HAP-1 (cell line): ENCODE measurements at places on chromosomes 7 and 10.

DNA sequence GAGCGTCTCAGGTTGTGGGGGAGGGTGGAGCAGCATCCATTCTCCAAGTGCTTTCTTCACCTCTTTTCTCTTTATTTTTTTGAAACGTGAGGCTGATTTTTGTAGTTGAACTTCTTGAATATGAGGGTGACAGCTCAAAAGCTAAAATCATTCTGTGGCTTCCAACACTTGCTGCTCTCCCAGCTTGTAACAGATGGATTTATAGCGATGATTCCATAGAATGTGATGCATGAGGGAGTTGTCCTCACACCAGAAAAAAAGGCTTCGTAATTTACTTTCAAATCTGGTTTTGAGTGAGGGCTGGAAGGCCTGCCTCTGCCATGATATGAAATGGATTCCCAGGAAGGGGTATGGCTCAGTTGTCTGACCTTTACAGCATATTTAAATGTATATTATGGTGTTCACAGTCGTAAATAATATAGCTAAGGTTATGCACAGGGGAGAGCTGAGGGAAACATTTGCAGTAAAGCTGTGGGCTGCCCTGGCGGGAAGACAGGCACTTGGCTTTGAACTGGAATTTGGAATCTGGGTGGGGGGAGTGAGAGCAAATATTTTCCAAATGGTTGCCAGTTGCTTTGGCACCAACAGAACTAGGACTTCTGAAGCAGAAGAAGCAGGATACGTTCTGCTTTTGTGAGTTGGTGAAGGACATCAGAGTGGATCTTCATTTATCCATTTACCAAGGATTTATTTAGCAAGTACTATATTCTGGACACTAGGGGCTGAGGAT is 166.7 kb downstream of the SORCS3 start:
- DNase-seq, result no peak

- no peak for DNase-seq
Measured at GRCh38 chr7:102990642-102991041, 77.8 kb downstream of the LRRC17 start.

- no peak for DNase-seq
Measured at GRCh38 chr10:4786043-4786839, 39.8 kb upstream of the AKR1E2 start.

- no peak for DNase-seq
Measured at GRCh38 chr7:116161728-116162127, 48.6 kb upstream of the TES start.

DNA sequence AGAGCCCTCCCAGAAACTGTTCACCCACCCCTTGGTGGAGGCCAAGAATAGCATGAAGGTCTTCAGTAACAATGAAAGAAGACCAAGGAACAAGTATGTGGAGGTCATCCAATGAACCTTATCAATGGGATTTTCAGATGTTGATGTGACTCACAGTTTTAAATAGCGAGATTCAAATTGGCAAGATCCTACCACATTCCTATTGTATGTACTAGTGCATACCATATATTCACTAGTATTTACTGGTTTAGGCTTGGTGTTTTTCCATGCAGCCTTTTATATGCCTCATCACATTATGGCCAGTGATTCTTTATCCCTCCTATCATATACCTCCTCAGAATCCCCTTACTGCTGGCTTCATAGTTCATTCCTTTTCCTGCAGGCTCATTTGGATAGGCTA is 54.4 kb downstream of the ITGB8 start:
- DNase-seq, result no peak

- DNase-seq, result peak; percentile 63
Measured at GRCh38 chr7:122380992-122381391, 76.4 kb upstream of the FEZF1 start.

- DNase-seq, result no peak
Measured at GRCh38 chr7:25424855-25425254, 196.6 kb upstream of the NPVF start.

DNA sequence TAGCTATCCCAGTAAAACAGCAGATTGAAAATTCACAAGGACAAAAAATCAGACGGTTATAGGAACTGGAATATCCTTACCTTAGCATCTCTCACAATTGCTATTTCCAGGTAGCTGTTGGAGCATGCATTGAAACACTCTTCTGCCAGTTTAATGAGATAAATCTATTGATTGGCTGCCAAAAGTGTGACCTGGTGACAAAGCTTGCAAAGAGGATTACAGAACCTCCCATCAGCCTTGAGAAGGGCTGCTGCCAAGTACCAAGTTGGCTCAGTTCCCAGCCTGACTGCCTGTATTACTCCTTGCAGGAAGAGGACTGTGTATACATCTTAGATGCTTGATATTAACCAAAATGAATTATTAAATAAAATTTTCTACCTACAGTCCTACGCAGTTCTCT is 5.1 kb downstream of the PRLHR start:
- DNase-seq, result peak; percentile 49

DNA sequence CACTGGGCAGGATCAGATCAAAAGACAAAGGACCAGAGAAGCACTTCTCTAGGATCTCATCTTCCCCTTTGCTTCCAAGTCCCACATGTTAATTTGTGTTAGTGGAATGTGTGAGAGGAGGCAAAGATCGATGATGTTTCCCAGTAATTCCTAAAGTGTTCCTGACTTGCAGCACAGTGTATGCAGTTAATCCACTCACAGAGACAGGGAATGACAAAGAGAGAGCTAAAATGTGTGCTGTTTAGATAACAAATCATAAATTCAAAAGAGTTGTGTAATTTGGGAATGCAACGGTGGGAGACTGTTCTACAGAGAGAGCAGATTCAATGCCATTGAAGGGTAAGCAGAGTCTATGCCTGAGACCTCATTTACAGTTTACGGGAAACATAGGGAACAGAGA is 132.0 kb upstream of the SVIL start:
- DNase-seq, result no peak

- no peak for DNase-seq
Measured at GRCh38 chr10:131047501-131047900, 264.0 kb downstream of the TCERG1L start.

- no peak for DNase-seq
Measured at GRCh38 chr10:7913126-7913872, 95.0 kb downstream of the TAF3 start.

DNA sequence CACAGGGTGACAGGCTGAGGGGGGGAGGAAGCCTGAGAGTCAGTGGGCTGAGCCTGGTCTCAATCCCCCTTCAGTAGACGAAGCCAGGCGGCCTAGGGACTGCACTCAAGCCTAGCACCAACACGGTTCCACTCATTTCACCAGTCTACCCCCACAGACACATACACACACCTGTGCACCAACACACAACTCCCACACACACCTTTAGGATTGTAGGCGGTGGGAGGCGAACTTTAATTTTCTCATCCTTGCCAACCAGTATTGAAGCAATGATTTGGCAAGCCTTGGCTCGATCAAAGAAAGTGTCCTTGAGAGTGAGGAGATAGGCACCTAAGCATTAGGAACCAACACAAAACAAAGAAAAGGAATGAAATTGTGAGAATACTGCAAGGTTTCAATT is 19.7 kb downstream of the POLR3A start:
- DNase-seq, result no peak

DNA sequence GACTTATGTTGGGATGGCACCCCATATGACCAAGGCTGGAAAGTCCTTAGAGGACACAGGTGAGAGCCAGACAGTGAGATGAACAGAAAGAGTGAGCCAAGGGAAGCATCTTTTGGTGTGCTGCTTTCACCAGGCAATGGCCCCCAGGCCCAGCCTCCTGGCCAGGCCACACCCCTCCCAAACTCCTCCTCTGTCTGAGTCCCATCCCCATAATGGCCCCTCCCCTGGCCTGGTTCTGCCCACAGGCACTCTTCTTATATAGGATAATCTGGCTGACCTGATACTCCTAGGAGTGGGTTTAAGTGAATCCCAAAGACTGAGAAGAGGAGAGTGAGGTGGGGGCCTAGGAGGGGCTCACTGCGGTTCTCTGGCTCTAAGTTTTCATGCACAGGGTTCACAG is 252.5 kb downstream of the RPS24 start:
- peak; percentile 41 for DNase-seq

GRCh38 chr7:81648716-81649115 is 121.1 kb downstream of the HGF start:
- DNase-seq, result no peak

GRCh38 chr10:60425392-60426110 is 35.9 kb upstream of the ANK3 start:
- DNase-seq, result peak; percentile 72

- no peak for DNase-seq
Measured at GRCh38 chr10:17851611-17852010, 42.5 kb downstream of the MRC1 start.

GRCh38 chr10:75398200-75398691 is 3.3 kb downstream of the ZNF503 start:
- DNase-seq, result no peak

DNA sequence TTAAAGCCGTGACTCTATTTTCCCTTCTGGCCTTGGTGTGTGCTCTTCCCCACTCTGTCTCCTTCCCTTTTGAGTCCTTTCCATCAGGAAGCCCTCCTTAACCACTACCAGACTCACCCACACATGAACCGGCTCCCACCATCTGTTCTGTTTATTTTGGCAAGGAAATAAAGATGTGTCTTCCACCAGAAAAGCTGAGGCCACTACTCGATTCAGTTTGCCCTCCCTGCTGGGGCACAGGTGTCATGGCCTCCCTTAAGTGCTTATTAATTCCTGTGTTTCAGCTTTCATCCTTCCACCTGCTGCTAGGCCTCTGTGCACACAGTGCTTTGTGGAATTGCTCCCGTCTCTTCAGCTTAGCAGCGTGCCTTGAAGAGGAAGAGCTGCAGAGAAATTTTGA is 16.7 kb downstream of the POR start:
- DNase-seq, result no peak

DNA sequence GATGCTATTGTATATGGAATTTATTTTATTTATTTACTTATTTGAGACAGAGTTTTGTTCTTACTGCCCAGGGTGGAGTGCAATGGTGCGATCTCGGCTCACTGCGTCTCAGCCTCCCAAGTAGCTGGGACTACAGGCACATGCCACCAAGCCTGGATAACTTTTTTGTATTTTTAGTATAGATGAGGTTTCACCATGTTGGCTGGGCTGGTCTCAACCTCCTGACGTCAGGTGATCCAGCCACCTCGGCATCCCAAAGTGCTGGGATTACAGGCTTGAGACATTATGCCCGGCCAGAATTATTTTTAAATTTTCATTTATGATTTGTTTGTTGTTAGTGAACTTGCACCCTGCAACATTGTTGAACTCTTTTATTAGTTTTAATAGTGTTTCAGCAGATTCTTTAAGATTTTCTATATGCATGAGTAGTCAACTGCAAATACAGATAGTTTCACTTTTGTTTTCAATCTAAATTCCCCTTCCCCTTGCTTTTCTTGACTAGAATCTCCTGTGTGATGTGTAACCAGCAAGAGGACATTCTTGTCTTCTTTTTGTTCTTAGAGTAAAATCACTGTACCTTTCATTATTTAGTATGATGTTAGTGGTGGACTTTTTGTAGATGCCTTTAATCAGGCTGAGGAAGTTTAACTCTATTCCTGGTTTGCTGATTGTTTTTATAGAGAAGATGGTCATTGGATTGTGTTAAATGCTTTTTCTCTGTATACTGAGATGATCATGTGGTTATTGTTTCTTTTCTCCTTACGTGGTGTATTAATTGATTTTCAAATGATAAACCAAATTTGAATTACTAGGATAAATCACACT is 27.8 kb downstream of the ZNF33A start:
- DNase-seq, result no peak

DNA sequence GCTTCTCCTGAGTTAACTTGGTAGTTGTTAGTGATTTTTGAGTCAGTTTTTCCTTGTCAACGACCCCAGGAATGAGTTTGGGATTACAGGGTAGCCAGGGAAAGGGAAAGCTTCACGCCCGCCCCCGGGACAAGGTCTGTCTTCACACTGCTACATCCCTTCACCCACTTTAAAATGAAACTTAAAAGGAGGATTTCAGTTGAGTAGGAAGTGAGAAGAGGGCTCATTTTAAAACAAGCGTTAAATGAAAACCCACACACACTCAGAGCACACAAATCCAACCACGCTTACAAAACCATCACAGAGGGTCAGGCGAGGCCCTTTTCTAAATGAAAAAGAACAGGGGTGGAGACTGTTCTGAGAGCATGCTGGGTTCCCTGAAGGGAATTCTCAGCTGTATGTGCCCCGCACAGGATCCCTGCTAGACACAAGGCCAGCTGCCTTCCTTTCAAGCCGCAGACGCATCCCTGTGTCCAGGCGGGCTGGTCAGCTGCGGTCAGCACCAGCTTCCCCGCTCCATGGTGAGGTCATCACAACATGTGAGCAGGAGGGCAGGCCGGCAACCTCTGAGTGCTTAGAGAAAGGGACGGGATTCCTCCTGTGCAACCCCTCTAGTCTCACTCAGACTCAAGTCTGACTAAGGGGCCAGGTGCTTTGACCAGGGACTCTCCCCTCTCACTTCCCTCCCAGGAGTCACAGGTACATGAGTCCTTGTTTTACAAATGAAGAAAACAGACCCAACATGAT is 111.8 kb downstream of the EGFR start:
- no peak for DNase-seq

DNA sequence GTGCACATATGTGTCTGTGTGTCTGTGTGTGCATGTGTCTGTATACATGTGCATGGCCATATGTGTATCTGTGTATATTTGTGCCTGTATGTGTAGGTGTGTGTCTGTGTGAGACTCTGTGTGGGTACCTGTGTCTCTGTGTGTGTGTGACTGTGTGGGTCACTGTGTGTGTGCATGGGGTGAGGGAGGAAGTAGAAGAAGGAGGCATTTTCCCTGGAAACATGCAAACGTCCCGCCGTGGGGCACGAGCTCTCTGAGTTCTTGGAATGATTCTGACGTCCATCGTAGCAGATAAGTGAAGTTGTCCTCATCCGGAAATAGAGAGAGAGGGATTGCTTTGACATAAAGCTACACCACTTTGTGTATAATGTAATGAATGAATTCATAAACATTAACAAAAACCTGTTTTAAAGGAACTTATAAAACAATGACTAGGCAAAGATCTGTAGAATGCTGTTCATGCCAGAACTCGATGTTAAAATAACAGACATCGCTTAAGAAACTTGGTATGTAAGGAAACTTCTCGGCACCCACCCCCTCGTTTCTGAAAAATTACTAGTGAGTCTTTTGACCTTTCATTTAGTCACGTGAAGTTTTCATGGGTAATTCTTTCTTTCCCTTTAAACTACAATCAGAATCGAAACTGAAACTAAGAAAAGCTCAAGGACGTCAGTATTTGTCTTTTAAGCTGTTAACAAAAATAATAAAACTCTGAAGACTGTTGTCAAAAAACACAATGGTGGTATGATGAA is 43.6 kb upstream of the KLF6 start:
- DNase-seq, result no peak

- peak; percentile 68 for DNase-seq
Measured at GRCh38 chr10:121927318-121927840, 452 bp downstream of the ATE1 start.

- no peak for DNase-seq
Measured at GRCh38 chr7:97305589-97305988, 188.1 kb downstream of the SDHAF3 start.

GRCh38 chr7:3568516-3568915 is 267.5 kb downstream of the SDK1 start:
- no peak for DNase-seq

DNA sequence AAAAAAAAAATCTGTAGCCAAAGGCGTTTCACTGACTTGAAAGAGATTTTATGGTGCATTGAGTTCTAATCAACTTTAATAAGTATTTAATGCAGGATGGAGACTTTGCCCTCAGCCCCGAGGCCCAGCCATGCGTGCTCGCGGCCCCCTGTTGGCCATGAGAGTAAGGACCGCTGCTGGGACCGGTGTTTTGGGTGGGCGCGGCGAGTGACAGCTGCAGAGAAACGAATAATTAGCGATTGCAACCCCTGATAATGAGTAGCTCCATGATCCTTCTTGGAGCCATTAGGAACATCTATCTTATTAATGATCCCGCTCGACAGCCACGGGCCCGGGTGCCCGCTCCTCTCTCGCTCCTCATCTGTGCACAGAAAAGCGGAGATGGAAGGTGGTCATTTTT is 347.4 kb downstream of the RPS24 start:
- DNase-seq, result no peak
